NCI-H1105 (cell line): ENCODE measurements at places on chromosomes 1 and 21.

GRCh38 chr1:173862769-173863223 lies 5.0 kb downstream of the GAS5 start:
- no peak for DNase-seq

GRCh38 chr21:23452384-23453083 lies 2154.7 kb downstream of the MRPL39 start:
- no peak for DNase-seq

DNA sequence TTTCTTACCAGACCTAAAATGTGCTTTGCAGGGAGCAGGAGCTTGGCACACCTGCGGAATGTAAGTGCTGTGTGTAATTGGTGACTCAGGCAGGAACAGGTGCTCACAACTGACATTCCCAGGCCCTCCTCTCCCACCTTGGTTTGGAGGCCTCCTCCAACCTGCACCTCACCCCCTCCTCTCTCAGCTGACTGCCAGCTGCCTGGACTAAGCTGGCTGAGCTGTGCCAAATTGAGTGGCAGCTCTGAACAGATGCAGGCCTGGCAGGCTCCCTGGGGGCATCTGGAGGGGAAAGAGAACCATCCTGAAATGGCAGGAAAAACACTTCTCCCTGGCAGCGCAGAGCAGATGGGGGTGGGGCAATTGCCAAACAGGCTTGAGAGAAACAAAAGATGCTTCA lies 91.7 kb upstream of the PGBD5 start:
- peak; percentile 79 for DNase-seq

DNA sequence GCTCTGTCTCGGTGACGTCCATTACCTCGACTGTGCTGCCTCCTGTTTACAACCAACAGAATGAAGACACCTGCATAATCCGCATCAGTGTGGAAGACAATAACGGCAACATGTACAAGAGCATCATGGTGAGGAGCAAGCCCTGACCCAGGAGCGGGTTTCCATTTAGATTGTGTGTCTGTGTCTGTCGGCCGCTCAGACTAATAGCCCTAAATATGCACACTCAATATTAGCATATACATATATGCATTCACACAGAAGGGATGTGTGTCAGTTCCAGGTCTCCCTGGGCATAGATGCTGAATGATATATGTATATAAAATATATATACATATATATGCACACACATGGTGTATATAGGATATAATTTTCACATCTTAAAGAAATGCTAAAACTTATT lies 111.7 kb downstream of the RGL1 start:
- no peak for DNase-seq

DNA sequence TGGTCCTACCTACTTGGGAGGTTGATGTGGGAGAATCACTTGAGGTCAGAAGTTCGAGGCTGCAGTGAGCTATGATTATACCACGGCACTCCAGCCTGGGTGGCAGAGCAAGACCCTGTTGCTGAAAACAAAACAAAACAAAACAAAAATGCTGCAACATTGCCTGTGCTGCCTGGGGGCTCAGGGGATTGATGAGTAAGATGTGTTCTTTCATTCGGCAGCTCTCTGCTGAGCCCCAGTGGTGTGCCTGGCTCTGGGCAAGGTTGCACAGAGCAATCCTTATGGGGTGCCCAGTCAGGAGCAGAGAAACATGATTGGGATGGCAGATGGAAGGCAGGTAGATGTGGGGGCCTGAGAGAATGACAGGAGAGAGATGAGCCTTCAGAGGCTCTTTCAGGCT lies 28.6 kb upstream of the KDM4A start:
- no peak for DNase-seq

- no peak for DNase-seq
Measured at GRCh38 chr1:107643766-107644165, 321.2 kb downstream of the VAV3 start.

DNA sequence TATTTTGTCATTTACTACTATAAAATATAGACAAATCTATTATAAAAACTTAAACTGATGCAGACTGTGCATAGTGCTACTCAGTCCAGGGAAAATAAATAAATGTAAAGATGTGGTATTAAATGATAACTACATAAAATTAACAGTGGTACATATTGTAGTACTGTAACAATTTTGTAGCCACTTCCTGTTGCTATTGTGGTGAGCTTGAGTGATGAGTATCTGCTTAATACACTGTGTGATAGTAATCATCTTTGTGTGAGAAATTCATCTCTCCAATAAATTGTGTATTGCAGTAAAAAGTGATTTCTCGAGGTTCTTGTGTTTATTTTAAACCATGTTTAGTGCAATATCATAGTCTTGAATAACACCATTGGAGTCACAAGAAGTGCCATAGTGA lies 353.4 kb upstream of the ZRANB2 start:
- no peak for DNase-seq

- no peak for DNase-seq
Measured at GRCh38 chr1:25881266-25881665, 5.8 kb upstream of the PAQR7 start.

- no peak for DNase-seq
Measured at GRCh38 chr1:228143480-228144192, 3.6 kb downstream of the GUK1 start.

- no peak for DNase-seq
Measured at GRCh38 chr1:159090286-159091179, 14.0 kb upstream of the AIM2 start.

DNA sequence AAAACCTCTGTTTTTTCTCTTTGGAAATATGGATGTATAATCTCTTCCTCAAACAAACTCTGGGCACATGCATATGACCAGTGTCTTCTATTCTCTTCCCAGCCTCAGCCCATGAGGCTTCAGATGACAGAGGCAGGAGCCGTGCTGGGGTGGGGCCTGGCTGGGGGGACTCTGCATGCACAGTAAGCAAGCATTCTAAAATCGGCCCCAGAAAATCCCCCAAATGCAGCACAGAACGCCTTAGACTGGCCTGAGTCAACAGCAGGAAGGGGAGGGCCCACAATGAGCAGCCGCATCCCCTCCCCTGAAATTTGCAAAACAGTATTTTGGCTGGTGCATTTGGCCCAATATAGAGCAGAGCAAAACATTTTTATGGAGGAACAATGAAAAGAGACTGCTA lies 47.8 kb downstream of the ITPKB start:
- no peak for DNase-seq

GRCh38 chr1:205232127-205232820 lies 4.5 kb downstream of the TMCC2 start:
- no peak for DNase-seq

GRCh38 chr1:83746234-83746633 lies 252.7 kb downstream of the TTLL7 start:
- no peak for DNase-seq

GRCh38 chr1:58966103-58966916 lies 182.5 kb upstream of the JUN start:
- DNase-seq, result no peak
